ENCODE measurements at places on chromosomes 5 and 9. TPM values are rescaled to one million over a fixed set of nuclear protein-coding genes. Genes with fewer than 3 reads are reported as not detected.

GRCh38 chr5:110973510-110973909, 98.0 kb upstream of the TSLP start:
- H3K4me1 ChIP-seq: no peaks in the 10 kb centered on the region
- H3K27ac ChIP-seq: no peak overlapping the region
- no peak overlapping the region for H3K4me3 ChIP-seq
- DNase-seq: no peak
- H3K27me3 ChIP-seq: no peaks in the 10 kb centered on the region
- H3K36me3 ChIP-seq: no peaks in the 10 kb centered on the region

DNA sequence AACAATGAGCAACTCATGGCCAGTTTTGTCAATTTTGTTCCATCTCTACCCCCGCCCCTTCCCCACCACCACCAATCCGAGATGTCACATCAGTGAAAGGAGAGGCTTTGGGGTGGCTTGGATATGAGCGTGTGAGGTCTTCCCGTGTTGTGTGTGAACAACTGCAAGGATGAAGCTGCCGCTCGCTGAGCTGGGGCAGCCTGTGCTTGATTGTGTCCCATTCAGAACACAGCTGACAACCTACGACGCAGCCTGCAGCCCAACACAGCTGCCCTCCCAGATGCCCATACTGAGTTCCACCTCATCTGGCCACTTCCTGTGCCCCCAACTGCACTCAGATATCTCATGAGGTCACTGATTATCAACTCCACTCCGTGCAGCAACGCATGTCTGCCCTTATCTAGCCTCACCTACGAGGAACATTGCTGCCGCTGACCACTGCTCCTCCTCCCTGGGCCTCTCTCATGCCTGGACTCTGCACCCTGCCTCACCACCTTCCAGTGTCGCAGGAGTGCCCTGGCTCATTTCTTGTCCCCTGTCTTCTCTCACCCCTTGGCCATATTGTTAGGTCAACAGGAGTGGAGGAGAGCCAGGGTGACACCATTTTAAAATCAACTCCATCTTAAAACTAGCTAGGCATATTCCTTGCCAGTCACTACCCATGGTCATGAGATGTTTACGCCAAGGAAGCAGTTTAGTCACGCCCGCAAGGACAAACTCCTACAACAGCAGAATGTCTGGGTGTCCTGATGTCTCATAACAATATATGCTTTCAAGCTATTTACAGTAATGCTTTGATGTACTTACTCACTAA, 7.3 kb upstream of the IL4 start:
- H3K27ac ChIP-seq: no peak overlapping the region
- DNase-seq: no peak
- H3K4me1 ChIP-seq: no peaks in the 10 kb centered on the region
- H3K4me3 ChIP-seq: no peak overlapping the region
- H3K27me3 ChIP-seq: no peaks in the 10 kb centered on the region

Gene CORO2A
- total RNA-seq: 0.55 TPM

Gene IDNK
- 2.4 TPM for total RNA-seq

DNA sequence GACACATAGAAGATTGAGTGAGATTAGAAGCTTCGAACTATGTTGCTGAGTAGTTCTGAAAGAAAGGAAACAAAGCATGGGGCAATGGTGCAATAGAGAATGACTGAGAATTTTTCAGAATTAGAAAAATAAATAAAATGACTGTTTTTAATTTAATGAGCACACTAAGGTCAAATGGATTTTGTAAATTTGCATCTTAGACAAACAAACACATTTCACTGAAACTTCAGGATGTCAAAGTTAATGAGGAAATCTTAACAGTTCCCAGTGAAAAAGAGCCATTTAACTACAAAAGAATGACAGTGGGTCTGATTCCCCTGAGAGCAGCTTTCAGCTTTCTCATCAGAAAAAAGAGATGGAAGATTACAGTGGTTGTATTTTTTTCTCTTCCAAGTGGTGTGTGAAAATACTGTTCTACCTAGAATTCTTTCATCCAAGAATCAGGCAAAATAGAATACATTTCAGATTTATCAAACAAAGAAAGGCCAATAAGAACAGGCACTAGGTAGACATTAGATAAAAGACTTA, 591.9 kb downstream of the SEMA5A start:
- no peaks in the 10 kb centered on the region for H3K4me1 ChIP-seq
- DNase-seq: no peak
- H3K36me3 ChIP-seq: no peaks in the 10 kb centered on the region
- H3K27ac ChIP-seq: no peak overlapping the region
- no peak overlapping the region for H3K4me3 ChIP-seq

All from SJCRH30 (cell line).